Activated CD4-positive, alpha-beta memory T cell treated with anti-CD3 and anti-CD28 coated beads for 36 hours (primary cell): ENCODE measurements at places on chromosomes 7 and 10. TPM values are rescaled to one million over a fixed set of nuclear protein-coding genes. Genes with fewer than 3 reads are reported as not detected.

PTF1A gene
- not detected for total RNA-seq

GRCh38 chr10:519055-519715 is 170.3 kb downstream of the DIP2C start:
- no peaks in the 10 kb centered on the region for H3K4me1 ChIP-seq
- DNase-seq: no peak
- H3K27ac ChIP-seq: no peak overlapping the region
- H3K4me3 ChIP-seq: no peak overlapping the region
- H3K36me3 ChIP-seq: no peaks in the 10 kb centered on the region
- peaks cover 6% of the 10 kb centered on the region for H3K27me3 ChIP-seq

EBLN1 gene
- not detected for total RNA-seq

NKX2-3 gene
- not detected for total RNA-seq

DNA sequence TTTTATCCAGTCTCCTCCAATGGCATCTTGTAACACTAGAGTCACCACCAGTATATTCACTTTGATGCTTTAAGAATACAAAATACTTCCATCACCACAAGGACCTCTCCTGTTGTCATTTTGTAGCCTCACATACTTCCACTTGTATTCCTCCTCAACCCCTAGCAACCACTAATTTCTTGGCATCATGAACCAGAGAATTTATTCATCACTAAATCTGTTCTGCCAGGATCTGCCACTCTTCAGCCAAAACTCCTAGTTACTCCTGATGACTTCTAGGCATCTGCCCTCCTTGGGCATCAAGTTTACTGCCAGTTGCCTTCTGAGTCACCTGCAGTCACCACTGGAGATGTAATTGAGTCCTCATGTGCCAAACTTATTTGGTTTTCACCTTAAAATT is 906.8 kb downstream of the CNTNAP2 start:
- no peak for DNase-seq
- H3K4me3 ChIP-seq: no peak overlapping the region
- H3K27me3 ChIP-seq: no peaks in the 10 kb centered on the region

OPN4 gene
- not detected for total RNA-seq

SLC26A5 gene
- not detected for total RNA-seq

DNA sequence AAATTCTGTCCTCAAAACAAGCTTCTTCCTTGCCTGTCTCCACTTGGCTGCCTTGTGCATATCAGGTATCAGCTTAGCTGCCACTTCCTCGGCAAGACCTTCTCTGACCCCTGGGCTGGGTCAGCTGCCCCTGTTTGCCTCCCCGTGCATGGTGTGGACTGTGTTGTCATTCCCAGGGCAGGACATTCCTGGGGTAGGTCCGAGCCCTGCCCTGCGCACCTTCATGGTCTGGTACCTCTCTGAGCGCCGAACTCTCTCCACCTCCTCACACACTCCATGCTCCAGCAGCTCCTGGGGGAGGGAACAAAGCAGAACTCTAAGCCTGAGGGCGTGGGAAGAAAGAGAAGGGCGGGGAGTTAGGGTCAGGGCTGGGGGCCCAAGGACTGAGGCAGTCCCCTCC is 3.8 kb downstream of the POLM start:
- no peak for DNase-seq
- no peak overlapping the region for H3K27ac ChIP-seq
- H3K36me3 ChIP-seq: peaks cover 40% of the 10 kb centered on the region
- no peak overlapping the region for H3K4me3 ChIP-seq
- no peaks in the 10 kb centered on the region for H3K27me3 ChIP-seq

SPACDR gene
- total RNA-seq: 3.9 TPM

DNA2 gene
- total RNA-seq: 42.0 TPM

DNA sequence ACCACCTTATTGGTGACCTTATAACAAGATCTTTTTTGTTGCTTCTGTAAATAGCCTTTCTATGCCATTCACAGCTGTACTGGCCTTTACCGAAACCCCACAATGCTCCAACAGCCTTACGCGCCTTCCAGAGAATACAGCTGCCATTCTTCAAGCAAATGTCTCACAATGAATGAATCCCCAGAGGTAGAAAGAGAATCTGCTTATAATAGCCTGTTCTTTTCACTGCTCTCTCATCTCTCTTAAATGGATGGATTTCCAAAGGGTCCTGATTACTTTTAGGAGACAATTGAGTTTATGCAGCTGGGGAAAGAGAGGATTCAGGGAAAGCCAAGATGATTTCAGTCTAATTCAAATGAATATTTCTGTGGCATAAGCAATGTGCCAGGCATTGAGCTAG is 183.1 kb upstream of the PDE1C start:
- H3K4me3 ChIP-seq: no peak overlapping the region
- H3K27ac ChIP-seq: no peak overlapping the region

PLEKHS1 gene
- not detected for total RNA-seq

GRCh38 chr10:60086862-60087261 is 180.5 kb upstream of the CCDC6 start:
- no peaks in the 10 kb centered on the region for H3K4me1 ChIP-seq
- no peak overlapping the region for H3K27ac ChIP-seq
- H3K4me3 ChIP-seq: no peak overlapping the region

GRCh38 chr10:91596825-91597196 is 36.1 kb downstream of the PPP1R3C start:
- no peak overlapping the region for H3K27ac ChIP-seq
- H3K4me1 ChIP-seq: no peaks in the 10 kb centered on the region
- H3K27me3 ChIP-seq: peaks cover 13% of the 10 kb centered on the region
- DNase-seq: no peak

TFAM gene
- 85.4 TPM for total RNA-seq

KCNIP2 gene
- 1.4 TPM for total RNA-seq

CALHM1 gene
- total RNA-seq: not detected

DNA sequence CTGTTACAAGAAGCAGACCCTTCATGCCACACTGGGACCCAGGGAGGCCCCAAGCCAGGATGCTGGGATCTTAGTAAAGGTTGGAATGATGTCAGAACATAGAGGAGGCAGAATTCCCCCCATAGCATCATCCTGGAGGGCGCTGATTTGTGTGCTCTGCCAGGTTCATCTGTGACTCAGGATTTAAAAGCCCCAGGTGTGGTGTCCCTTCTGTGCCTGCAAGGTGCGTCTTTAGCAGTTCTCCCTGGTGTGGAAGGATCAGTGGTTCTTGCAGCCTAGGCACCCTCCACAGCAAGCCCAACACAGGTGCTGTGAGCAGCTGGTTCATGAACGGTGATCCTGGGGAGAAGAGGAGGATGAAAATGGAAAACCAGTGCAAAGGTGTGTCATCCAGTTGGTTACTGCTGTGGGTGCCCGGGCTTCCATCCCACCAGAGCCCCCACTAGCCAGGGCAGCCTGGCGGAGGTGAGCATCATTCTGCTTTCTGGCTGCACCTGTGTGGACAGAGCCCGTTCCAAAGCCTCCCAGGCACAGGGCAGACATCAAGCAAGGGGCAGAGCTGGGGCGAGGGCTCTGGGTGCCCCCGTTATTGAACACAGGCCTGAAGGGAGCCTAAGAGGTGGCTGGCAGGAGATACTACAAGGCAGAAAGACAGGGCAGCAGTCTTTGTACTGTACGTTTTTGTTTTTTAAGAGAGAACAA is 49.5 kb downstream of the IKZF1 start:
- peak overlapping the region; percentile 46 for H3K4me3 ChIP-seq
- H3K27me3 ChIP-seq: no peaks in the 10 kb centered on the region
- H3K4me1 ChIP-seq: peaks cover 96% of the 10 kb centered on the region
- no peak for DNase-seq
- H3K36me3 ChIP-seq: peaks cover 67% of the 10 kb centered on the region
- peak overlapping the region; percentile 92 for H3K27ac ChIP-seq

DNA sequence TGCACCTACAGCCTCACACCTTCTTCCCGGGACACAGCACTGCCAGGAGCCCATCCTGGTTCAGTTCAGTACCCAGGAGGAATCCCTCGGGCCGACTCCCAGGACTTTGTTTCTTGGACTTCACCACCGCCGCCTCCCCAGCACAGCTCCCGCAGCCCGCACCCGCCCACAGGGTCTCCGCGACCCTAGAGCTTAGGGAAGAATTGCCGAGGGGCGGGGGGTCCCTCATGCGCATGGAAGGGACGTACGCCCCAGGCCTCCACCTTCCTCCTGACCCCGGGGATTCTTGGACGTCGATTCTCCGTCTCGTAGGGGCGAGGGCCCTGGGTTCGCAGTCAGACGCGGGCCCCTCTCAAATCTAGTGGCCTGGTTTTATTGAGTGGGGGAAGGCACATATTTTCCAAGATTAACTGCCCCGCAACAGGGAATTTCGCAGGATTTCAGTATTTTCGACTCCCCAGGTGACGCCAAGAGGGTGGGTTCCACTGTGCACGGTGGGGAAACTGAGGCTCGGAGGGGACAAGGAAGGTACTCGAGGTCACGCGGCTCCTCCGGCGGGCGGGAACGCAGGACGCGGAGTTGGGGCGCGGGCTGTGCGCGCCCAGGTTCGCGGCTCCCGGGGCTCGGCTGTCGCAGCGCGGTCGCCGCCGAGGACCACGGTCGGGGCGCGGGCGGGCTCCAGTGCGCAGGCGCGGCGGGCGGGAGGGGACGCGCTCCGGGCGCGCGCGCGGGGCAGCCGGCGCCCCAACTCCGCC is at the start of gene ADCY1:
Gene ADCY1, plus strand, starts transcription at position 708 of the 755 bp plus-strand sequence. CDS start 176 bp downstream, outside the sequence.
- H3K4me1 ChIP-seq: no peaks in the 10 kb centered on the region
- H3K4me3 ChIP-seq: peak within 1 kb of the TSS; percentile 21
- no peak within 1 kb of the TSS for H3K27ac ChIP-seq
- H3K36me3 ChIP-seq: no peaks in the 10 kb centered on the region
- no peak for DNase-seq

COBL gene
- total RNA-seq: not detected

DNA sequence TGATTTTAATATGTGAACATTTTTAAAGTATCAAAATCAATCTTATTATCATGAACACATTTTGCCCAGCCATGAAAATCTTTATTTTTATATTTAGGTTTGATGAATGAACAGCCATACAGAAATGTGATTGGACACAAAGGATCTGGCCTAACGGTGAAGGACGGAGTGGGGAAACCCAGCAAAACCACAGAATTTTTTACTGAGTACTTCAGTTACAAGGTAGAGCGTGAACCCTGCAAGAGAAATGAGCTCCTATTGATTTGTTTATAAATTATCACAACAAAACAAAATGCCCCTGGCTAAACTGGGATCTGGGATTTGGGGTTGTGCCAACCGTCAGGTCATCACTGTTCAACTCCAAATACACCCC is 118.8 kb downstream of the JAZF1 start:
- H3K4me1 ChIP-seq: peaks cover 3% of the 10 kb centered on the region
- DNase-seq: no peak
- no peaks in the 10 kb centered on the region for H3K27me3 ChIP-seq
- no peak overlapping the region for H3K27ac ChIP-seq
- no peak overlapping the region for H3K4me3 ChIP-seq
- H3K36me3 ChIP-seq: no peaks in the 10 kb centered on the region

GARIN1A gene
- not detected for total RNA-seq

GRCh38 chr7:16599860-16600259 is 45.7 kb downstream of the ANKMY2 start:
- no peak overlapping the region for H3K4me3 ChIP-seq
- H3K27ac ChIP-seq: no peak overlapping the region
- H3K27me3 ChIP-seq: no peaks in the 10 kb centered on the region
- H3K36me3 ChIP-seq: peaks cover 13% of the 10 kb centered on the region
- H3K4me1 ChIP-seq: no peaks in the 10 kb centered on the region

DNA sequence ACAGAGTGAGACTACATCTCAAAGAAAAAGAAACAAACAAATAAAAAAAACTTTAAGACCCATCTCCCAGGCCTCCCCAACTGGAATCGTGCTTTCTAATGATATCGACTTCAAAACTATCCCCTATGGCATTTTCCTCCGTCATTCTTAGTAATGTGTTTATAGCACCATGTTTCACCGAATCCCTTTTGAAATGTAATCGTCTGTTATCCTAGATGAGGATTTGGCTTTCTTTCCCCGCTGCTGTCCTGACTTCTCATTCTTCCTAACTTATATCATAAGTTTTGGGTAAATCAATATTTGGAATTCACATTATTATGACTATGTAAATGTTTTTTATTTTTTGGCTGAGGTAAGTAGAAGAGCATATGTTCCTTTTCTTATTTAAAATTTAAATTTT is 77.2 kb upstream of the ARHGAP21 start:
- no peak overlapping the region for H3K27ac ChIP-seq
- no peaks in the 10 kb centered on the region for H3K36me3 ChIP-seq
- H3K27me3 ChIP-seq: no peaks in the 10 kb centered on the region
- DNase-seq: no peak
- H3K4me3 ChIP-seq: no peak overlapping the region
- no peaks in the 10 kb centered on the region for H3K4me1 ChIP-seq

DNA sequence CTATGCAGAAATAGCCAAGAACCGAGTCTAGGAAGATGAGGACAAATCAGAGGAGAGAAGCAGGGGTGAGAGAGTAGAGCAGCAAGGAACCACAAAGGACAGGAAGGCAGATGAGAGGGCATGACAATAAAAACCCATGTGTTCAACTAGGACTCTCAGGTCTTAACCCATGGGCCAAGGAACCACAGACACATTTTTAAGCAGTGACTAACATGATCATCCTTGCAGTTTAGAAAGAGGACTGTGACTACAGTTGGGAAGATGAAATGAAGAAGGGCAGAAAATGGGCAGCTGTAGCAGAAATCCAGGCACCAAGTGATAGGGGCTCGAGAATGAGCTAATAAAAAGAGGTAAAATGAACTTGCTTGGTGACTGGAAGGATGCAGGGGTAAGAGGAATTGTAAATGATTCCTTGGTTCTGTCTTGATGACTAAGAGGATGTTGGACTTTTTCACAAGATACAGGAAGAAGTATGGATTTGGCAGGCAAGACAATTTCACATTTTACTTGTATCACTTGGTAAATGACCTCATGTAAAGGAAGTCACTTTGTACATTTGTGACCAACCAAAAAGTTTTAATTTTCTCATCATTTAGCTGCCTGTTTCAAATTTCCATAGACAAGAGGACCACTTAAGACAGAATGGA is 22.8 kb downstream of the SGMS1 start:
- H3K27ac ChIP-seq: no peak overlapping the region
- no peaks in the 10 kb centered on the region for H3K27me3 ChIP-seq
- DNase-seq: no peak
- no peak overlapping the region for H3K4me3 ChIP-seq
- peaks cover 51% of the 10 kb centered on the region for H3K4me1 ChIP-seq

SFRP4 gene
- not detected for total RNA-seq

PLXDC2 gene
- not detected for total RNA-seq

GPRIN2 gene
- total RNA-seq: not detected

GRCh38 chr10:102782673-102783551 is 39.2 kb downstream of the WBP1L start:
- no peaks in the 10 kb centered on the region for H3K27me3 ChIP-seq
- H3K27ac ChIP-seq: no peak overlapping the region
- H3K4me1 ChIP-seq: peaks cover 38% of the 10 kb centered on the region
- H3K4me3 ChIP-seq: no peak overlapping the region
- H3K36me3 ChIP-seq: peaks cover 8% of the 10 kb centered on the region

- H3K27me3 ChIP-seq: peaks cover 5% of the 10 kb centered on the region
- no peaks in the 10 kb centered on the region for H3K36me3 ChIP-seq
- H3K4me1 ChIP-seq: no peaks in the 10 kb centered on the region
- H3K4me3 ChIP-seq: no peak overlapping the region
- DNase-seq: no peak
- no peak overlapping the region for H3K27ac ChIP-seq
These were observed 502.2 kb downstream of the ARL4A start for GRCh38 chr7:13189668-13190067.

LRIT1 gene
- not detected for total RNA-seq

MMRN2 gene
- not detected for total RNA-seq

GRCh38 chr10:49050366-49050765 is 65.0 kb downstream of the VSTM4 start:
- no peaks in the 10 kb centered on the region for H3K36me3 ChIP-seq
- H3K27me3 ChIP-seq: peaks cover 6% of the 10 kb centered on the region
- no peak for DNase-seq
- no peaks in the 10 kb centered on the region for H3K4me1 ChIP-seq
